Mucosa of descending colon (tissue), 3 donors: ENCODE measurements at places on chromosomes 16 and 17. TPM values are rescaled to one million over a fixed set of nuclear protein-coding genes. Genes with fewer than 3 reads are reported as not detected.

DNA sequence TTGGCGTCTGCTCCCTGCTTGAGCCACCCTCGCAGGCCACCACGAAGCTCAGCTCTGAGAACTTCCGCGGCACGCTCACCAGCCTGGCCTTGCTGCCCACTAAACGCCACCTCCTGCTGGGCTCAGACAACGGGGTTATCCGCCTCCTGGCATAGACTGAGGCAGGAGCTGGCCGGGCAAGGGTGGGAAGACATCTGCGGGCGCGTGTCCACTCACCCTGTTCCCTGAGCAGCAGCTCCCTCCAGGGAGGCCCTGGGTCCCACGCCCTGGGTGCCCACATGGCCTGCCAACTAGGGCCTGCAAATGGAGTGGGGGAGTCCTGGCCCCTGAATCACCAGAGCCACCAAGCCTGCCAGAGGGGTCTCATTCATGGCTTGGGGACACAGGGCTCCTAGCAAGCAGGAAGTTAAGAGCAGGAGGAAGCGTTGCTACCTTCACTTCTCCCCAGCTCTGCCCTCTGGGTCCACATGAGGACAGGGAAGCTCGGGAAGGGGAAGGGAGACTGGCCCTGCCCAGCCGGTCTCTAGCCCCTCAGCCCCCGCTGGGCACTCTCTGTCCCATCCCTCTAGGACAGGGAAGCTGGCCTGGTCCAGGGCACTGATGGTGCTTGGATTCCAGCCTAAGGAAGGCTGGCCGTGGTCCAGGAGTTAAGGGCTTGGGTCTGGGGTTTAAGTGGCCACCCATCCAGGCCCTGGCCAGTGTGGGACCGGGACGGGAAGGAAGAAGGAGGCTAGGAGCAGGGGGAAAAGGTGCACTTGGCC lies 5.0 kb upstream of the SERPINF2 start:
- no peak for DNase-seq

DNA sequence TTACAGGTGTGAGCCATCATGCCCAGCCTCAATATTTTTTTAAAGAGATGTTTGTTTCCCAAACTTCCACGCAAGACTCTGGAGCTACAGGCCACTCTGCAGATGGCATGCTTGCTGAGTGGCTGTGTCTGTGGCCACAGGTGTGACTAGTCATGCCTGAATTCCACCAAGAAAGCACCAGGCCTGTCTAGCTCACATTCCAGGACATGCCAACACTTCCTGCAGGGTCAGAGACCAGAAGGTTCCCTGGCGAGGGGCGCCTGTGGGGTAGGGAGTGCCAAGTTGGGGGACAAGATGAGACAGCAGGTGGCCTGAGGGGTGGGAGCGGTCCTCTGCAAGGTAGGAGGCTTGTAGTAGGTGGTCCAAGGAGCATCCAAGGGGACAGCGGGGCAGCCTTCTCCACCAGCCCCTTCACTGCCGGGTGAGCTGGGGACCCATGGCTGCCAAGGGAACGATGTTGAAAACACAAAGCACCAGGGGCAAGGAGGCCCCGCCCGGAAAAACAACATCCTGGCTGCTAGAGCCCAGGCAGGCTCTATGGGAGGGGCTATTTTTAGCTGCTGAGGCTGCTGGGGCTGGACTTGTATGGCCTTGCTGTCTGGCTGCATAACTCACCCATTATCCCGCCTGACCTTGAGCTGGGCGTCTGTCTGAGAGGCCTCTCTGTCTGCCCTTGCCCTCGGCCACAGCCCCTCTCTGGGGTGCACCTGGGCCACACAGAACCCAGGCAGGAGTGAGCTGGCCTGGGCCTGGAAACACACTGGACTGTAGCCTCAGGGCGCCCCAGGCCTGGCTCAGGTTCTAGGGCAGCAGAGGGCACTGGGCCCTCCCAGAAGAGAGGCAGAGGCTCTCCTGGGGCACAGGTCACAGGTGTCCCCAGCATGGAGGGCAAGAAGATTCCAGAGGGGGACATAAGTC lies 5.7 kb downstream of the TRIM47 start:
- DNase-seq = peak; percentile 79

DNA sequence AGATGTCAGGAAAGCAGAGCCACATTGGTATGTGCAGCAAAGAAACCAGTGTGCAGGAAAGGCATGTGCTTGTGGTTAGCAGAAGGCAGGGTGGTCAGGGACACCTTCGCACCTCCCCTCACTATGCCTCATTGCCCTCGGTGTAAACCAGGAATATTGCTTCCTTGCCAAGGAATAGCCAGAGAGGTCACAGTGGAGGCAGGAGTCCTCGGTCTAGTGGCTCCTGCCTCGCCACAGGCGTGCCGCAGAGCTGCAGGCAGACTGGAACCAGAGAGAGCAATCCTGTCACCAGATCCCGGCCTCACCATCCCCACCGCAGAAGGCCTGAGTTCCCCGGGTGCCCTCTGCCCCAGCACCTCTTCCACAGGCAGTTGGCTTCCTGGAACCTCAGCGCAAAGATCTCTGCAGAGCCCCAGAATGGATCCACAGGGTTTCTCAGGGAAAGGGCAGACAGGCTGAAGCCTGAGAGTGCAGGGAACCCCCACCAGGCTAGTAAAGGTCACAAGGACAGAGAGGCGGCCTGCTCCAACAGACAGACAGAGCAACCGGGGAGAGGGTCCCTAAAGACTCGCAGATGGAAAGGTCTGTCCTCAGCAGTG lies 21.6 kb downstream of the CCDC182 start:
- no peak for DNase-seq

DNA sequence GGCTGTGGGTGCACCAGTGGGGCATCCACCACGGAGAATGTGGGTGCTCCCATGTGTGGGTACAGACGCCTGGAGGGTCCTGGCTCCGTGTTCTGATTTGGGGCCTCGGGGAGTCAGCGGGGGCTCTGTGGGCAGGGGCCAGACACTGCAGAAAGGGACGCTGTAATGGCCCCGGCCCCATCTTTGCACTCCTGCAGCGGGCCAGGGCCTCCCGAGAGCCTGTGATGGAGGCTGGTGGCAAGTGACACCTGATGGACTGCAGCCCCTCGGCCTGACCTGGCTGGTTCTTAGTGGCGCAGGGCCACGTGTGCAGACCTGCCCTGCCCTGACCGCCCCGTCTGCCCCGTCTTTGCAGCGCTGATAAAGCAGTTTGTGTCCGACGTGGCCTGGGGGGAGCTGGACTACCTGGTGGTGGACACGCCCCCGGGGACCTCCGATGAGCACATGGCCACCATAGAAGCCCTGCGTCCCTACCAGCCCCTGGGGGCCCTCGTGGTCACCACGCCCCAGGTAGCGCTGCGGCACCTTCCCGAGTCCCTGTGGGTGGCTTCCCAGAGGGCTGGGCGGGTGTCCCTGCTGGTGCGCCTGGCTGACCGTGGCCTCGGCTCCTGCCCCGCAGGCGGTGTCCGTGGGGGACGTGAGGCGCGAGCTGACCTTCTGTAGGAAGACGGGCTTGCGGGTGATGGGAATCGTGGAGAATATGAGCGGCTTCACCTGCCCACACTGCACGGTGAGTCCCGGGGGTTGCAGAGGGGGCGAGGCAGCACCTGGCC lies 4.7 kb downstream of the NUBP2 start:
- DNase-seq = peak; percentile 22

GRCh38 chr17:15744074-15744676 lies 12.1 kb downstream of the TBC1D26 start:
- DNase-seq = no peak

- no peak for DNase-seq
Measured at GRCh38 chr16:17744921-17745572, 274.3 kb upstream of the XYLT1 start.

GRCh38 chr17:75110234-75110937 lies 617 bp downstream of the ARMC7 start:
- peak; percentile 57 for DNase-seq

DNA sequence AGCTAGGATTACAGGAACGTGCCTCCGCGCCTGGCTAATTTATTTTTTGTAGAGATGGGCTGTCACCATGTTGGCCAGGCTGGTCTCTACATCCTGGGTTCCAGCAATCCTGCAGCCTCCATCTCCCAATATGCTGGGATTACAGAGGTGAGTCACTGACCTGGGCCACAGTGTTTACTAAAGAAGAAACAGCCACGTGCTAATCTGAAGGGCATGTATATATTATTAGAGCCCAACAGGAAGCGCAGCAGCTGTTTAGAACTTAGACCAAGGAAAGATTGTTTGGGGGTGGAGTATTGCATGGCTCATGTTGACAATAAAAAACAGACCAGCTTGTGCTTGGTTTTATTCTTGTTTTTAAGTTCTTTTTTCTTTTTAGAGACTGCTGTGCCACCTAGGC lies 60.2 kb downstream of the HAPSTR1 start:
- DNase-seq = no peak

DNA sequence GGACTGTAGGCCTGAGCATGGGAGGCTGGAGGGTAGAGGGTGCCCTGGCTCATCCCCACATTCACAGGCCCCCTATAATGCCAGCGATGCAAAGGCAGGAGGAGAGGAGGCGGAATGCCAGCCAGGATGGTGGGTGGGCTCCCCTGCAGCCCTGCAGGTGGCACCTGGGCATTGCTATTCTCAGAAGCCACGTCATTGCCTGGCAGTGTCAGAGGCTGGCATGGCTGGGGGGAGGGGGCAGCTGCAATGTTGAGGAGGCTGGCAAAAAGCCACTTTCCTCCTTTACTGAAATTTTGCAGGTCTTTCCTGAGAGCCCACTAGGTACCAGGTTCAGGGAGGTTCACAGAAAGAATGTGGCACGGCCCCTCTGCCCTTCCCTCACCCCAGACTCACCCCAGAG lies 36.2 kb downstream of the RAB11FIP4 start:
- DNase-seq = no peak

GRCh38 chr16:14018851-14019250 lies 52.3 kb upstream of the MRTFB start:
- no peak for DNase-seq

ZNF48 gene
- total RNA-seq = 6.5 TPM
